ENCODE measurements at places on chromosomes 6 and 20.

DNA sequence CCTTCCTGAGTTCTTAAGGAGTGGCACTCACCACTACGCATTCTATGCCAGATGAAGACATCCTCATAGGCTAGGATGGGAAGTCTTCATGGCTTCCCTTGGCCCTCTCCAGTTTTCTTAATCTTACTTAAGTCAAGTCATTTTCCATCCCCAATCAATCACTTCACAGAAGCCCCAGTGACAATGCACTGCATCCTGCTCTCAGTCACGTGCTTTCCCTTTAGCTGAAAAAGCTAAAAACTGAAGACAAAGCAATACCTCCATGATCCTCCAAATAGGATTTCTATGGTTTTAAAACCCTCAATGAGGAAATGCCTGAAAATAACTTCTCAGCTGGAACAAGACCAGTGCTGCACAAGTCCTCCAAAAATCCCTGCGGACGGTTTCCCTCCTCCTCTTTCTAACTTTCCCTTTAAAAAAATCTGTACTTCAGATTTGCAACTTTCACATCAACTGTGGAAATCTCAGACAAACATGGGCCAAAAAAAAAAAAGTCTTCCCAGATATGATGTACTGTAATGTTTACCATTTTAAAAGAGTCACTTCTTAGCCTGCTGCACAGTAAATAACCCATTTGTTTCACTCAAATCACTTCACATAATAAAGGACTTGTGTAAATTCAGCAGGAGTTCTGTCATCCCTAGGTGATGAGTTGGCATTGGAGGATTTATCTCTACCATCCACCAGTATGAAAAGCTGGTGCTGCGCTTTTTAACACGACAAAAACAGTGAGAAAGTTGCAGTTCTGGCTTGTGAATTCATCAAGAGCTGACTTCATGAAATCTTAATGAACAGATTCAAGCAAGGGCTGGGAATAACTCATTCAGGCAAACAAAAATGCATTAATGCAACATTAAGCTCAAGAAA is 590.0 kb upstream of the NOX3 start:
- no peak for DNase-seq

DNA sequence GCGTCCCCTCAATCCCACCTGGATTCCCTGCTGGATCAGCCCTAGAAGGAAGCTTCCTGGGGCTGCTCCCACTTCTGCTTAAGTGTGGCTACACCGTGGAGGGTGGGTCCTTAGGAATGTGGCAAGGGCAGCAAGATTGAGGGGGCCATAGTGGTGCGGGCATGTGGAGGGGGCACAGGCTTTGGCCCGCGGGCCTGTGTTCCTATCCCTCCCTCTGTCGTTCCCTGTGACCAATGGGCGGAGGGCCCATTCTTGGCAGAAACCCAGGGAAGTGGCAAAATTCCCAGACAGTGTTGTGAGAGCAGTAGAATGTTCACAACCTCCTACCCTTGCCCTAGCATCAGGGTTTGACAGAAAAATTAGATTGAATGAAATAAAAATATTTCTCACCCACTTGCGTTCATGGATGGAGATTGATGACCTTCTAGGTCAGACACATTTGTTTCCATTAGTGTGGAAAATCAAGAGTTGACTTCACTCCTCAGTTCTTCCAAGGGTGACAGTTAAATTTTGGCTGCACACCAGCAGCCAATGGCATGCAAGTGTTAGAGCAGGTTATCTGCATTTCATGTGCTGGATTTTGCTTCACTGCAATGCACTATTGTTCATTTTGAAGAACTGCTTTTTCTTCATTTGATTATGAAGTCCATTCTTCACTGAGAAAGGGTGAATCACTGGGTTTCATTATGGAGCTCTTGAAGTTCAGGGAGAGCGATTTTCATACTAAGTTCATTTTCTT is 49.3 kb upstream of the AHI1 start:
- no peak for DNase-seq

DNA sequence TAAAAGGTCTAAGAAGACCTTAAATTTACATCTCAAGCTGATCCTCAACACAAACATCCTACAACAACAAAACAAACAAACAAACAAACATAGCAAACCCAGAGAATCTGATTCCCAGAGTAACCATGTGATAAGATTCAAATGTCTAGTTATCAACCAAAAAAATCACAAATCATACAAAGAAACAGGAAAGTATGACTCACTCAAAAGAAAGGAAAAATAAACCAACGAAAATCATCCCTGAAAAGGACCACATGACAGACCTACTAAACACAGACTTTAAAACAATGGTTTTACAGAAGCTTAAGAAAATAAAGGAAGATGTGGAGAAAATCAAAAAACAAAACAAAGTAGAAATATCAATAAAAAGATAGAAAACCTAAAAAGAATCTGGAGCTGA is 18.1 kb downstream of the VNN1 start:
- no peak for DNase-seq

- DNase-seq, result no peak
These were observed 312.7 kb upstream of the SGK1 start for GRCh38 chr6:134630508-134631121.

DNA sequence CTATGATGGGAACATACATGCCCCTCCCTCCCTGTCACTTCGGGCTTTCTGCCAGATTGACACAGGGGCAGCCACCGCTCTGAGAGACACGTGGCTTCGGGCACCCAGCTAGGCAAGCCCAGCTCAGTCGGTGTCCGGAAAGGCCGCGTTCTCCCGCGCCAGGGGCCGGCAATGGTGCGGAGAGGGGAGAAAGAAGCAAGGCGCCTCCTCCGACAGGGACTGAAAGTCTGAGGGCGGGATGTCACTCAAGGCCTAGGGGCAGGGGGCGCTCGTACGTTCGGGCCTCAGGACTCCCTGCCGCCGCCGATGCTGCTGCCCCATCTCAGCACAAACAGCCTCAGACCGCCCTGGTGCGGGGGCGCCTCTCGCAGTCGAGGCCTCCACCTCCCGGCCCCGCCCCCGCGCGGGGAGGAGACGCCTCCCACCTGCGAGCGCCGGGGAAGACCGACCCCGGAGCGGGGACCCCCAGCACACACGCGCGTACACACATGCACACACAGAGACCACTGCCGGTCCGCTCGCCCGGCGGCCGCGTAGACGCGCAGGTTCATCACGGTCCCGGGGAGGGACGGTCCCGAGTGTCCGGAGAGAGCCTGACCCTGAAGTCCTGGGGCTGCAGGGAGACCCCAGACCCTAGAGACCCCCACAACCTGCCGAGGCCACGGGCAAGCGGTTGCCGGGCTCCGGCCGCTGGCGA is 1.9 kb downstream of the GRM4 start:
- DNase-seq, result peak; percentile 32

DNA sequence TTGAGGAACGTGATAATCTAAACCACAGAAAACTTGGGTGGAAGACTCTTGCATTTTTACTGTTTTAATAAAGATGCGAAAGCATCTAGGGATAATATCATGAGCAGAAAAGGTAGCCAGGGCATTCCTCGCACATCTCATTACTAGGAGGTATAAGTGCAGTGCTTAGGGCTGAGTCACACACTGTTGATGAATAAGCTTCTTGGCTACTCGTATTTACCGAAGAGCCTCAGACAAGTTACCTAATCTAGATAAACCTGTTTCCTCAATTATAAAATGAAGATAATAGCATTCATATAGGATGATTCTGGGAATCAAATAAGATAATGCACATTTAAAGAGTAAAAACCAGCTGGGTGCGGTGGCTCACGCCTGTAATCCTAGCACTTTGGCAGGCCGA is 780 bp upstream of the KIAA0319 start:
- no peak for DNase-seq

- no peak for DNase-seq
These were observed 40.1 kb upstream of the DYNLRB1 start for GRCh38 chr20:34475979-34476736.

- no peak for DNase-seq
These were observed 2.7 kb upstream of the NECAB3 start for GRCh38 chr20:33676652-33677645.

GRCh38 chr6:120608826-120609225 is 725.5 kb downstream of the TBC1D32 start:
- DNase-seq, result no peak

Measured in progenitor cell of endocrine pancreas (in vitro differentiated cells).